ENCODE measurements at places on chromosomes 11 and 22. TPM values are rescaled to one million over a fixed set of nuclear protein-coding genes. Genes with fewer than 3 reads are reported as not detected.
A peak's percentile ranks its signal among the peaks of the same experiment; 100 is the strongest.

DNA sequence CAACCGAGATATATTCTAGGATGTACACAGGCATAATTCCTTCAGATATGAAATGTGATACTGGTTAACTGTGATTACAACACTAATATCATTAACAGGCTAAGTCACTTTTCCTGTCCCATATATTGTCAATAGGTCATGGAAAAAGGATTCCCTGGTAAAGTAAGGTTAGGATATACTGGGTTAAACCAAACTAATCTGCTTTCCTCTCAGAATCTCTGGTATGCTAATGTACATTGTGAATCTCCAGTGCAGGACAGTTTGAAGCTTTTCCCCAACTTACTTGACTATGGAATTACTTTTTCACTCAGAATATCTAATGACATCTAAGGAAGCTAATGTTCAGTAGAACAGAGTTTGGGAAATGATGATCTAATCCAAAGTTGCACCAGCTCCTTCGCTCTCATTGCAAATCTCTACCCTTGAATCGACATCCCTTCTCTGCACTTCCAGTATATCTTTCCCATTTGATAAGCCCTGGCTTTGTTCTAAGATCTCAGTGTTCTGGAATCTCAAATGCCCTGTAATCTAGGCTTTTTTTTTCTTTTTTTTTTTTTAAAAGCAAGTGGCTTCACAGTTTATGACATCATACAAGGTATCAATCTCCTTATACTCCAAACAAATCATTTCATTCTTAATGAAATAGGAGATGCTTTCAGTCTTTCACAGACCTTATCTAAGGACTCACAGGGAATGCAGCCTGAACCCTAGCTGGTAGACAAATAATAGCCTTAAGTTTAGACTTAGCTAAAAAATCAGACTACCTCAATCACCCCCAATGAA, 43.8 kb downstream of the COPB1 start:
- no peak for DNase-seq

DNA sequence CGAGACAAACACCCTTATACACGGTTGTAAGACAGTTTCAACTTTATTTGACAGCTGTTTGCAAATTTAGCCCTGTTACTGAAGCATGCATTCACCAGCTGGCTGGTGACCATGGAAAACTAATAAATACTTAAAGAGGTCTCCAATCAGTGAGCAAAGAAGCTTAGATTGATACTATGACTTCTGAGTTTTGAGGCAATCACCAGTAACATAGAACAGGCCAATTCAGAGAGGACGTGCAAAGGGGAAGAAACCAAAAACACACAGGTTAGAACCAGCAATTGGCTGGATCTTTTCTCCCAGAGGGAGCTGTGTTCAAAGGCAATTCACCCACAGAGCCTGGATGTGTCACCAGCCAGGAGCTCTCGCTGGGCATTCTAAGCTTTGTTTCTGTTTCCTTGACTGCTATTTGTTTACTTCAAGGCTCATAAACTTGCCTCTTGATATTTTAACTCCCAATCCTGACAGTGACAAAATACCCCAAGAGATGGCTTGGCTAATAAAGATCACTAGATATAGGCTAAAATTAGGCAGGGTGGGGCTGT, 113.6 kb upstream of the MTMR2 start:
- DNase-seq: no peak

- DNase-seq: peak; percentile 47
These were observed 213.1 kb downstream of the LRRC4C start for GRCh38 chr11:41246399-41246745.

C2CD2L gene
- 16.6 TPM for total RNA-seq

- no peak for DNase-seq
These were observed 13.6 kb upstream of the CDC42EP1 start for GRCh38 chr22:37546437-37547250.

KLHL35 gene
- total RNA-seq: 2.1 TPM

DNA sequence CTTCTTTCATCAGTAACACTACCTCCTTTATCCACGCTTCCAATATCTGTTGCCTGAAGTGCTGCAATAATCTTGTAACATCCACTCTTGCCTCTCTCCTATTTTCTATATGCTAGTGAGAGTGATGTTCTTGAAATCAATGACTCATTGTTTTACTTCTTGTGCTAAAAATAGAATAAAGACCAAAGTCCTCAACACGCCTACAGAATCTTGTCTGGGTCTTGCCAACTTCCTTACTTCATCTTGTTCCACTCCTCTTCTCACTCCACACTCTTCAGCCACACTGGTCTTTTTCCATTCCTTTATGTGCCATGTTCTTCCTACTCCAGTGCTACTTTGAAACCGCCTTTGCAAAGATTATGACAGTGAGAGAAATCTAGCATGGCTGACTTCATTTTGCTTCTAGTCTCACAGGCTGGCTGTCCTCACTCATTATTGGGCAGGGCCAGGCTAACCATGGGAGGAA, 136.4 kb downstream of the CCDC81 start:
- no peak for DNase-seq

FADD gene
- total RNA-seq: 27.4 TPM

GRCh38 chr11:9858218-9858617, 194.3 kb downstream of the SWAP70 start:
- no peak for DNase-seq

DNA sequence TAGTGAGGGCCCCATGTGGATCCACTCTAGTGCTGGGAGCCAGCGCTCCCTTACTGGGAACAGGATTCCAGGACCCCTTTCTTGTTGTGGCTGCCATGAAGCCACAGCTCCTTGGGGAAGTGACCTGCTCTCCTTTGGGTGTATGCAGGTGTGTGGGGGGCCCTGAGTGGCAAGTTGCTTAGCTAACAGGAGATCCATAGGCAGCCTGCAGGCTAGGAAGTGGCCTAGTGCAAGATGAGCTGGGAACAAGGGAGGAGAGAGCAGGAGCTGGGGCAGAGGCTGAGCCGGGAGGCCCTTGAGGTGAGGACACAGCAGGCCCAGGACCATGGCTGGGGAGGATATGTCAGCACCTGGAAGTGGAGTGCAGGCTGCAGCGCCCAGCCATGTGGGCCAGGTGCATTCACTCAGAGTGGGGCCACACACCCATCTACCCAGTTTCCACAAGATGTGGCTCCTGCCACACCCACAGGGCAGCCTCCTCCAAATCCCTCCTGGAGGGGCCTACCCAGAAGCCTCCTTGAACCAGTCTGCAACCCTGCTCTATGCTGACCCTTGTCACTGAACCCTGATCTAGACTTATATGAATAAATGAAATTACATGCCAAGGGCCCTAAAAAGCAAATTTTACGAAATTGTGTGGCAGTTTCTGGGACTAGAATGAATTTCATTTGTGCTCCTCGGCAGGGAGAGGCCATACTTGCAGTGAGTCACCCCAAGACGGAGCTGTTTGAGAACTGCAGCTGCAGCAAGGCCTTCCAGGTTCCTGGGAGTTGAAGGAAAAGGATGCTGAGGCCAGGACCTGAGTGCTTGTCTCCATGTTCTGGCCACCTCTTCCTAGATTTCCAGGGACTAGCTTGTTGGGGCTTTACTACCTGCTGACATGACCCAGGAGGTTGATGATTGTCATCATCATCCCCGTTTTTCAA, 3.2 kb downstream of the THAP7 start:
- DNase-seq: no peak

DNA sequence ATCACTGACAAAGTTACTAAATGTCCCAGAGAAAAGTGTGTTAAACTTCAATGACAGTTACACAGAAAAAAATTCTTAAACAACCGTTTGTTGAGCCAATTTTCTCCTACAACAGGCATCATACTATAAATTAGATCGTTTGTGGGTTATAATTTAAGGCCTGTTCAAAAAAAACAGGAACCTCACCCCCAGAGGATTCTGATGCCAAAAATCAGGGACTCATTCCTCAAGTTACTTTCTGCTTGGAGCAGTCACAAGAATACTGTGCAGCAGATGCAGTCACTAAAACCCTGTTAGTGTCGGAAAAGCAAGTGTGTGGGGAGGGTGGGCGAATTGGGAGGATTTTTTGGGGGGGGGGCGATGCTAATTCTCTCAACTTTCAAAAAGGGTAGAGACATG, 657 bp downstream of the CWC15 start:
- DNase-seq: no peak

- DNase-seq: no peak
These were observed 523.7 kb downstream of the FAM181B start for GRCh38 chr11:82210011-82210410.

DNA sequence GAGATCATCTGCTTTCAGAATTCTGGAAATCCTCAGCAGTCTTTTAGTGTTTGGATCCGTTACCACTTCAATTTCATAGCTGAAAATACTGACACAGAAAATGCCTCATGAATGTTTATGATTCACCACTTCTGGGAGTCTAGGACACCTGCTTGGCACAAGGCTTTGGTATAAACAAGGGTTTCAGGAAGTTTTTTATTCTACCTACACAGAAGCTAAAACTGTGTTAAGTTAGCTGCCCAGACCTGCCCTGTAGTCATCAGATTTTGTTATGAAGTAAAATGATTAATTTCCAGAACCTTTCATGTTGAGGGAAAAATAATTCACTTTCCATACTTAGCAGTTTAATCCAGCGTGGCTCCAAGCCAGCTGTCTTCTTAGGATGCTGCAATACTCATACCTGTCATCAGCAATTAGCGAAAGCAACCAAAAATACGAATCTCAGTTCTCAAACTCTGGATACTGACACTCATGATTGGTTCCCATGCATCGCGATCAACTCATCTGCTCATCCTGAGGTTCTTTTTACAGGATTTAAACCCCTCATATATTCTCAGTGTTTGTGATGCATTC, 458.5 kb upstream of the CCDC90B start:
- no peak for DNase-seq

MN1 gene
- total RNA-seq: 7.4 TPM

TSPAN32 gene
- total RNA-seq: 4.2 TPM

FOLR2 gene
- 20.9 TPM for total RNA-seq

APOA4 gene
- total RNA-seq: not detected

GRCh38 chr22:42856179-42856864, 751 bp downstream of the ARFGAP3 start:
- DNase-seq: peak; percentile 58

ESRRA gene
- total RNA-seq: 60.1 TPM

HYLS1 gene
- 4.9 TPM for total RNA-seq

GRCh38 chr11:96293109-96293508, 49.9 kb downstream of the MAML2 start:
- DNase-seq: no peak

GRCh38 chr11:32858731-32859130, 29.0 kb downstream of the PRRG4 start:
- no peak for DNase-seq

KRTAP5-4 gene
- not detected for total RNA-seq

GRCh38 chr11:67368621-67369020, 4.8 kb downstream of the CLCF1 start:
- DNase-seq: no peak

LSP1 gene
- 29.8 TPM for total RNA-seq

DNA sequence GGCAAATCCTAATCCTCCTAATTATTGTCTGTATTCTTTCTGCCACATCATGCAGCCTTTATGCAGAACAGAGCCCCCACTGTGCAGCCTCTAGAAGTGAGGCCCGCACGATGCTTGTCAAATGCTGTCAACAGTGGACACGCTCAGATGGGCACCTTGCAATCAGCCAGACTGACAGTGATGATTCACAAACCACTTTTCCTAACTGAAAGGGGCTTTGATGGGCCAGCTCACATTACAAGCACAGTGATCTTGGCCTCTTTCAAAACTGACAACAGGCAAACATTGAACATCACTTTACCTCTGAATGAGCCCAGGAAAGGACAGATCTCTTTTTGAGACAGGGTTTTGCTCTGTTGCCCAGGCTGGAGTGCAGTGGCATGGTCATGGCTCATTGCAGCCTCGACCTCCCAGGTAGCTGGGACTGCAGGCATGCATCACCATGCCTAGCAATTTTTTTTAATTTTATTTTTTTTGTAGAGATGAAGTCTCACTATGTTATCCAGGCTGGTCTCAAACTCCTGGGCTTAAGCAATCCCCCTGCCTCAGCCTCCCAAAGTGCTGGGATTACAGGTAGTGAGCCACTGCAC, 18.0 kb upstream of the E2F8 start:
- DNase-seq: no peak

DNA sequence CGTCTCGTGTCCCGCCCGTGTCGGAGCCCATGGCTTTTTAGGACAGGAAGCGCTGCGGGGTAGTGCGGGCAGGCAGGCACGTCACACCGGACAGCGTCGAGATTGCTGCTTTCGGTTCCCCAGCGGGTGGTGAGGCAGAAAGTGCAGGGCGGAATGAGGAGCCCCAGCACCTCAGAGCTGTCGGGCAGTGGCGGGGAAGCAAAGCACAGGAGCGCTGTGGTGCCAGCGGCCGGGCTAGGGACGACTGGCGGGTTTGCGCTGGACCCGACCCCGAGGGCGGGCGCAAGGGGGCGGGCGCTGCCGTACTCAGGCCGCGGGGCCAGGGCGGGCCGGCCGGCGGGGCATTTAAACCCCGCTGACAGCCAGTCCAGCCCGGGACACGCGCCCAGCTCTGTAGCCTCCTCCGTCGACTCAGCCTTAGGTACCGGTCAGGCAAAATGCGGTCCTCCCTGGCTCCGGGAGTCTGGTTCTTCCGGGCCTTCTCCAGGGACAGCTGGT, at the start of gene SLC37A2:
Gene SLC37A2 (plus strand): TSS at position 375 of the 498 bp plus-strand sequence. CDS start 63 bp downstream, at position 438.
- peak; percentile 65 for DNase-seq

- DNase-seq: no peak
These were observed 625.4 kb downstream of the BRD1 start for GRCh38 chr22:49202226-49202625.

DNA sequence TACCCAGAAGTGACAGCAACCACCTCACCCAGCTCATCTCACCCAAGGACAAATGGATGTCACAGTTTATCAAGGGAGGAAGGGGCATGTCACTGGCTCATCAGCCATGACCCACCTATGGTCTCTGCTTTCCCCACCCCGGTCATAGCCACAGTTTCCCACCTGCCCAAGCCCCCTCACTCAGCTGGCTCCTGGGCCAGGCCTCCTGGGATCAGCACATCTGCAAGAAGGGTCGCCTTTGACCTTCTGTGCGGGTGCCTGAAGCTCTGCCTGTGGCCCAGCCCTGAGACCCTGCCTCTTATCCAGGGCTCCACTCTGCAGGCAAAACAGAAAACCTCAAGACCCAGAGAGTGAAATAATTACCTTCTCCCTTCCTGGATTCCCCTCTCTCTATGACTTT, 236.4 kb downstream of the BUD13 start:
- no peak for DNase-seq

- no peak for DNase-seq
These were observed 64.3 kb upstream of the NAV2 start for GRCh38 chr11:19648321-19648720.

DNA sequence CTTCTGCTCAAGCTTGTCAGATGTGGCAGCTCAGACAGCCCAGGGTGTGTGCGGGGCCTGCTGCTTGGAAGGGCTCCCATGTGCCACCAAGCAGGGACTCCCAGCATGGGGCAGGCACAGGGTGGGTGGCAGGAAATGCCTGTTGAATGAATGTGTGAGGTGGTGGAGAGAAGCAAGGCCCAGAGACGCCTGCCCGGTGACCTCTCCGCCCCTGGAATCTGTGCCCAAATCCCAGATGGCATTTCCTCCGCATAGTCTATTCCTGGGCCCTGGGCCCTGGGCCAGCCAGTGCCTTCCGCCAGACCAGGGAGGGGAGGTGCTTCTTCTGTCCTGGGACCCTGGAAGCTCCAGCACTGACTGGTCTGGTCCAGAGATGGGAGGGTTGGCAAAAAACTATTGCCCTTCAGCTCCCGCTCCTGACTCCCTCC, 3.7 kb downstream of the CST6 start:
- DNase-seq: no peak
